ENCODE measurements at places on chromosomes 3 and 15.

GRCh38 chr3:100335434-100335833 lies 877 bp downstream of the NIT2 start:
- DNase-seq, result no peak

DNA sequence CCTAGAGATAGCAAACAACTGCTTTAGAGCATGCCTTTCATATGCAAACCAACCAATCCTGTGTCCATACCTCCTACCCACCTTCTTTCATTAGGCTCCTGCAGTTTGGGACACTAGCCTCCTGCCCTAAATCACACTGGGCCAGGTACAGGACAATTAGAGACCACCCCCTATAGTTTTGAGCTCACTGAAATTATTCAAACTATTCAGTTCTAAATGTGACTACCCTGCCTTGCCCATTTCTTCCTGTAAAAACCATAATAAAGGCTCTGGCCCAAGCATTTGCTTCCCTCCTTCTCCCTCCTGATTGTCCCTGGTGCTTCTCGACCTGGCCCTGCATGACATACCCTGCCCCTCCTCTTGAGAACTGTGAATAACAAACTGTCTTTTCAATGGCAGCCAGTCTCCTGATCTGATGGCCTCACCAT lies 31.4 kb upstream of the LRIG1 start:
- no peak for DNase-seq

GRCh38 chr15:40105517-40106202 lies 3.0 kb downstream of the BMF start:
- DNase-seq, result no peak

GRCh38 chr3:140198242-140198641 lies 263.3 kb downstream of the CLSTN2 start:
- DNase-seq, result no peak

Data from SK-N-MC (cell line).